ENCODE measurements at places on chromosomes 6 and 20.

- no peak for DNase-seq
Observed at GRCh38 chr6:33905071-33905609, 101.3 kb upstream of the MLN start.

DNA sequence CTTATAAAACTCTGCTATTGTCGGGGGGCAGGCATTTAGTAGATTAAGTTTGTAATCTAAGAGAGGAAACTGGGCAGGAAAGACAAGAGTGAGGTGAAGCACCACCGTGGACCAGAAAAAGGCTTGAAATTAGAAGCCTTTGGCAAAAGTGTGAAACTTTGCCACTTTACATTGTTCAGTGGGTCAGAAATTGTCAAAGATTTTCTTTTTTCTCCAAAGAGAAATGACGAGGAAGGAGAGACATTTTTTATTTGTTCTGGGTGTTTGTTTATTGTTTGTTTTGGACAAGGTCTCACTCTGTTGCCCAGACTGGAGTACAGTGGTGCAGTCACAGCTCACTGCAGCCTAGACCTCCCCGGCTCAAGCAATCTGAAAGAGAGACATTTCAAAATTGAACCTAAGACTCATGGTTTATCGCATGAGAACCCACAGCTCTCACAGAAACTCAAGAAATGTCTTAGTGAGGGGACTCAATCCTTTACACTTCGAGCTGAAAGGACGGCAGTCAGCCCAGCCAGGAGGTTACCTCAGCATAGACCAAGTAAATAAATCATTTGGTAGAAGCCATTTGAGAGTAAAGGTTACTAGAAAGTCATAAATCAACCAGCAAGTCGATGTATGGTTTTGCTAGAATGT lies 262.8 kb upstream of the TAB2 start:
- DNase-seq: no peak

DNA sequence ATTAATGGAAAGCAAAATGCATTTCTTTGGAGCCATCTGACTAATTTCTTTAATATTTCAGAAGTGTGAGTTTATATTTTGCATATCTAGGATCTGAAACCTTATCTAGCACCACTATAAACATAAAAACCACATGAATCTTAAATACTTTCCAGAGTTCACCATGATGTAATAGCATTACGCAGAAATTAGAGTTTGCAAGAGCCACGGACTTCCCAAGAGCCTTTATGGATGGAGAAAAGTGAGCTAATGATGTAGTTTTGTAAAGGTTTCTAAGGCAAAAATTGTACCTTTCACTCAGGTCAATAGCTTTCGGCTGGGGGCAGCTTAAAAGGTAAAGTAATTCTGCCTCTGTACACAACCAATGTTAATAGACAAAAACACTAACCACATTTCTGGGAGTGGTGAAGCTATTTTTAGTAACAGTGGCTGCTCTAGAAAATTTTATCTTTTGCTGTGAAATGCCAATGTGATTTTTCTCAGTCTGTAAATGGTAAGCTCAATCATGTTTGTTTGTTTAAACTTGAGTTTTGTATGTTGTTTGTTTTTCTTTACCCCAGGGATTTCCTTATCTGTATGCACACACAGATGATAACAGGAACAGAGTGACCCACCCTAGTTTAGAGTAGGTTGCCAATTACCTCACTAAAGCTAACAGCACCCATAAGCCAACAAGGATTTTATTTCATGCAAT lies 80.5 kb downstream of the FILIP1 start:
- DNase-seq: no peak

GRCh38 chr6:32568561-32568960 lies 21.1 kb downstream of the HLA-DRB1 start:
- no peak for DNase-seq

- DNase-seq: no peak
Observed at GRCh38 chr6:2684103-2684749, 66.5 kb downstream of the MYLK4 start.

- no peak for DNase-seq
Observed at GRCh38 chr6:163449076-163449475, 34.6 kb downstream of the QKI start.

DNA sequence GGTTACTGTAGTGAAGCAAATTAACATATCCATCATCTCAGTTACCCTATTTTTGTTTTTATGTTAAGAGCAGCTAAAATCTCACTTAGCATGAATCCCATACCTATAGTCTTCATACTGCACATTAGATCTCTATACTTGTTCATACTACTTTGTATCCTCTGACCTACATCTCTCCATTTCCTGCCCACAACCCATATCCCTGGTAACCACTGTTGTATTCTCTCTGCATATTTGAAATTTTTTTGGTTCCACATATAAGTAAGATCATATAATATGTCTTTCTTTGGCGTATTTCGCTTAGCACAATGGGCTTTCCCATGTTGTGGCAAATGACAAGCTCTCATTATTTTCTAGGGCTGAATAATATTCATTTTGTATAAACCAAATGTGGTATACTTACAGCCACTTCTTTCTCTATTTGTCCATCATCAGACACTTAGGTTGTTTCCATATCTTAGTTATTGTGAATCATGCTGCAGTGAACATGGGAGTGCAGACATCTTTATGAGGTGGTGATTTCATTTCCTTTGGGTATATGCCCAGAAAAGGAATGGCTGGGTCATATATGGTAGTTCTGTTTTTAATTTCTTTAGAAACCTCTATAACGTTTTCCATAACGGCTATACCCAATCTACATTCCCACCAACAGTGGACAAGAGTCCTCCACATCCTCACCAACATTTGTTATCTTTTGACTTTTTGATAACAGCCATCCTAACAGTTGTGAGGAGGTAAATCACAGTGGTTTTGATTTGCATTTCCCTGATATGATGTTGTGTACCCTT lies 39.8 kb downstream of the BACH2 start:
- DNase-seq: no peak

GRCh38 chr6:3697609-3698008 lies 53.9 kb downstream of the PXDC1 start:
- DNase-seq: peak; percentile 85

- DNase-seq: no peak
Observed at GRCh38 chr6:120108061-120108795, 758.7 kb upstream of the MAN1A1 start.

- DNase-seq: no peak
Observed at GRCh38 chr6:68709882-68710281, 74.8 kb downstream of the ADGRB3 start.

- DNase-seq: no peak
Observed at GRCh38 chr20:47998736-47999135, 213.5 kb upstream of the SULF2 start.
